Right forelimb (tissue), 1 donor: ENCODE measurements at places on chromosomes 7 and 10.
A peak's percentile ranks its signal among the peaks of the same experiment; 100 is the strongest.

- no peak for DNase-seq
These were observed 78.7 kb upstream of the AGR3 start for GRCh38 chr7:16960337-16960965.

GRCh38 chr7:33814400-33814799, 90.9 kb upstream of the BMPER start:
- DNase-seq = no peak

DNA sequence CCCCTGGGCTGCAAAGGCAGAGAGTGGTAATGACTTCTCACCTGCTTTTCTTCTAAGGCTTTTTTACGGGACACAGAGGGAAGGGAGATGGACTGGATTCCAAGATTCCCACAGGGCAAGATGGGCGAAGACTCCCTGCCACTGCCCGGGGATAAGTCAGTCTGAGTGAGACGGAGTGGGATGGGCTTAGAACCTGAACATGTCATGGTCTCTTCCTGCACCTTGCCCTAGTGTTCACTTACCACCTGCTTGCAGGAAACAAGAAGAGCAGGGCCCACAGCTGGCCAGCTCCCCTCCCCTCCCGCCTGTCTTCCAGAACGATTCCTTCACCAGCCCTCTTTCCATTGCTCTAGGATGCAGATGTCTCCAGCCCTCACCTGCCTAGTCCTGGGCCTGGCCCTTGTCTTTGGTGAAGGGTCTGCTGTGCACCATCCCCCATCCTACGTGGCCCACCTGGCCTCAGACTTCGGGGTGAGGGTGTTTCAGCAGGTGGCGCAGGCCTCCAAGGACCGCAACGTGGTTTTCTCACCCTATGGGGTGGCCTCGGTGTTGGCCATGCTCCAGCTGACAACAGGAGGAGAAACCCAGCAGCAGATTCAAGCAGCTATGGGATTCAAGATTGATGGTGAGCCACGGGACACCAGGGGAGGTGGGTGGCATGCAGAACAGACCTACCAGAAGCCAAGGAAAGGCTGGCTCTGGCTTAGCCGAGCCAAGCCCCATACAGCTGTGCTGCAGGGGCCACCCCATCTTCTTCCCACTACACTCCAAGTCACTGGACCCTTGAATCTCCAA, 1.3 kb downstream of the SERPINE1 start:
- DNase-seq = no peak

DNA sequence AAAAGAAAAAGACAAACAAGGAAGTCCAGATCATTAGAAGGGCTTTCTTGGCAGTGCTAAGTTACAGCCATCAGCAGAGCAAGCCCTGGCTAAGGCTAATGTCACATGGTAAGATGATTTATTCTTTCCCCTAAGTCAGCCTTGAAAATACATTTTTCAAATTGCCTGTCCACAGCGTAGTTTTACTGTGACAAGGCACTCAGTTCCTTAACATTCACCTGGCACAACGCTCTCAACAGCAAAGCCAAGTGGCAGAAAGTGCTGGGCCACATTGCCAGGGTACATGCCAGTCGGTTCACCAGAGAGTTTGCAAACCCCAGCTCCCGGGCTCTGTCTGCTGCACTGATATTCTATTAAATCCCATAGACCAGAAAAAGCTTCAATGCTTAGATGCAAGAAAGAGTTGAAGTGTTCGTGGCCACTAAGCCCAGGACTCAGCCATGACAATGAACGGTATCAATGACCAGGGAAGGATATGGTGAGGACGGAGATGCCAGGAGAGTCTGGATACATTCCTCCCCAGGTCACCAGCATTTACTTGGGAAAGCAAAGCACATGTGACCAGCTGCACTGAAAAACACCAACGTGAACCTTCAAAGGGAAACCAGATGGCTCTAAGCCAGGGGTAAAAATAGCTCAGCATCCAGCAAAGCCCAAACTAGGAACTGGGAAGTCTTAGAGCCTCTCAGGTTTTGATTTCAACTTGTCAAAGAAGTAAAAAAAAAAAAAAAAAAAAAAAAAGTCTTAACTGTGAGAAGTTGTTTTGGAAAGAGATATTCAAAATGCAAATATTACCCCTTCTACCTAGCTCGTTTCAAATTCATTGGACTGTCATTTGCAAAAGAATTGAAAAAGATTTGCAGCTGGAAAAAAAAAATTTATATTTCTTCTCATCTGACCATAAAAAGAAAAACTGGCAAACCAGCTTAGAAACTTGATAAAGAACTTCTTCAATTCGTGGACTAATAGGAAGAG, 23.9 kb upstream of the MPP7 start:
- peak; percentile 68 for DNase-seq

DNA sequence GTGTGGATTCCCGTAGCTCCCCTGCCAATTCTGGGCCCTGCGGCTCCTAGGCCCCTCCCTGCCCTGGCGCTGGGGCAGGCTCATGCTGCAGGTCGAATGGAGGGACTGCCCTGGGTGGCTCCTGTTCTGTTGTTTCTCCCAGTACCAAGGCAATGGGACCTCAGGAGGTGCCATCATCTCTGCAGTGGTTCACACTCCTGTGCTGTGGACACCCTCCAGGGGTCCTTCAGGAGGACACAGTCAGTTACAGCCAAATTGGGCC, 138.3 kb downstream of the ZMIZ1 start:
- no peak for DNase-seq
